Stimulated activated CD8-positive, alpha-beta memory T cell treated with anti-CD3 and anti-CD28 coated beads, Interleukin-15, amount 100 ng/mL, for 4 hours (primary cell): ENCODE measurements at places on chromosomes 11 and 22.

DNA sequence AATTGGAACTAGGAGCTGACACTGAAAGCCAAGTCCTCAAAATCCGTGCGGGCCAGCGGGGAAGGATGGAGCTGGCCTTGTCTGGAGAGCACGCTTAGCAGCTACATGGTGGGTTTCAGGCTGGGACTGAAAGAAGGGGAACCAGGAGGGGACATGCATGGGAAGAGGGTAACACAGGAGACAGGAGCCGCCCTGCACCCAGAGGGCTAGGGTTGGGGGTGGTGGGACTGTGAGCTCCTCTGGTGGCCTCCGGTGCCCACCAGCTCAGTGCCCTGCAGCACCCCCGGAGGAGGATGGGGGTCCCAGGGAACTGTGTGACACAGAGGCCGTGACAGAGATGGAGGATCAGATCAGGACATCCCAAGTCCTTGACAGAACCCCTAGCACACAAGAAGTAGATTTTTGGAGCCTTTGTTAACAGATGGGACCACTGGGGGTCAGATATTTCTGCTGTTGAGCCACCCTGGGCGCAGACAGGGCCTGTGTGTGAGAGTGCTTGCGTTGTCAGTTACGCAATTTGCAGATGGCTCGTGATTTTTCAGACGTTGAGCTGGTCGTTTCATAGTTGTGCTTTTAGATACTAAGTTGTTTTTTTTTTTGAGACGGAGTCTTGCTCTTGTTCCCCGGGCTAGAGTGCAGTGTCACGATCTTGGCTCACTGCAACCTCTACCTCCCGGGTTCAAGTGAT is 21.3 kb upstream of the GRAMD4 start:
- no peak for DNase-seq

GRCh38 chr11:86699040-86699791 is 26.8 kb upstream of the ME3 start:
- no peak for DNase-seq

GRCh38 chr11:58629857-58630256 is 7.4 kb downstream of the CNTF start:
- no peak for DNase-seq

GRCh38 chr11:10275714-10276113 is 18.3 kb downstream of the SBF2 start:
- no peak for DNase-seq

DNA sequence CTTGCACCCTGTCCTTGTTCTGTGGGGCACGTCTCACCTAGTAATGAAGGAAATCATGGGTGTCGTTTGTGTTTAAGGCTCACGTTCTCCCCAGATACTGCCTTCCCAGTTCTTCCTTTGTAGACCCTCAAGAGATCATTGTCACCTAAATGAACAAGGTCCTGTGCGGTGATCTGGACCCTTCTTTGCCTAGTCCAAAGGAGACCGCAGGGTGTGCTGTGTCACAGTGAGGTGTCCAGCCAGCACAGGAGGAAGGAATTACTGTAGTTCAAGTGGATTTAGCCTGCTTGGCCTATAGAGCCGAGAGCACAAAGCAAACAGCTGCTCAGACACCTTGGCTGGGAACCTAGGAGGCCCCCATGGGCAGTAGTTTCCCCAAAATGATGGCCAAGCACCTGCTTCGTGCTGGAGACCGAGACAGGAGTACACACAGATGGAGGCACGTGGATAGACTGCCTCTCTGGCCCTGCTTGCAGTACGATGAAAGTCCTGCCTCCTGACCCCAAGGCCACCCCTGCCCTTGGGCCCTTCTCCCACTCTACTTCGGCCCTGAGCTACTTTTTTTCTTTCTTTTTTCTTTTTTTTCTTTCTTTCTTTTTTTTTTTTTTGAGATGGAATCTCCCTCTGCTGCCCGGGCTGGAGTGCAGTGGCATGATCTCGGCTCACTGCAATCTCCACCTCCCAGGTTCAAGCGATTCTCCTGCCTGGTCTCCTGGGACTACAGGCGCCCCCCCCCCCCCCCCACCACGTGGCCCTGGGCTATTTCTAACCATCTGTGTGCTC is 19.4 kb upstream of the PPFIA1 start:
- DNase-seq, result no peak

DNA sequence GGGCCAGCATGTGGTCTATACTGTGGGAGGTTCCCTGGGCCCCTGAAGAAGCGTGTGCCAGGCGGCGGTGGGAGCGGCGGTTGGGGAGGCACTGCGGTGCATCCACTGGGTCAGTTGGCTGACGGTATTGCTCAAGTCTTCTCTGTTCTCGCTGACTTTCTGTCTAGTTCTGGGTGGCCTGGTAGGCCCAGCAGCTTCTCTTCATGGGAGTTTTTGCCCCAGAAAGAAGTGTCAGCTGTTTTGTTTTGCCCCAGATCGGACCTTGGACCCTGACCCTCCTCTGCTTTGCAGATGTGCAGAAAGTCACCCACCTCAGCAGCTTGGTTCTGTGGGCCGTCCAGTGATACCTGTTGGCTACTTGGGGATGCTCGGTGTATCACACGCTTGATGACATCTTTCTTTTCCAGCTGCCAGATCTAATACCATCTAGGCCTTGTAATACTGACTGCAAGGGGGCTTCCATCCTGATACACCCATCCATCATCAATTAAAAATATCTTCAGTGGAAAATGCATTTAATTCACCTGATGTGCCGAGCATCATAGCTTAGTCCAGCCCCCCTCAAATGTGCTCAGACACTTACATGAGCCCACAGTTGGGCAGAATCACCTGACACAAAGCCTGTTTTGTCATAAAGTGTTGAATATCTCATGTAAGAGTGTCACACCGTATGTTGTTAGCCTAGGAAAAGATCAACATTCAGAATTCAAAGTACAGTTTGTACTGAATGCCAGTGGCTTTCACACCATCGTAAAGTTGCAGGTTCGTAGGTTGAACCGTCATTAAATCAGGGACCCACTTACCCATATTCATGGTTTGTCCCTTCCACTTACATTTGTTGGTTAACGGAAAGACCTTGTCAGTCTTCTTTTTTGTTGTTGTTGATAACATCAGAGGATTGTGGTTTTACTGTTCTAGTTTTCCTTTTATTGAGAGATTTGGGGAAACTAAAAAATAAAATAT is 13.9 kb downstream of the ZBED4 start:
- no peak for DNase-seq

GRCh38 chr11:131944736-131945135 is 574.3 kb downstream of the NTM start:
- DNase-seq, result no peak
